ENCODE measurements at places on chromosomes 1 and 21.

GRCh38 chr1:48470950-48471690 is 884 bp downstream of the SPATA6 start:
- no peak for DNase-seq

DNA sequence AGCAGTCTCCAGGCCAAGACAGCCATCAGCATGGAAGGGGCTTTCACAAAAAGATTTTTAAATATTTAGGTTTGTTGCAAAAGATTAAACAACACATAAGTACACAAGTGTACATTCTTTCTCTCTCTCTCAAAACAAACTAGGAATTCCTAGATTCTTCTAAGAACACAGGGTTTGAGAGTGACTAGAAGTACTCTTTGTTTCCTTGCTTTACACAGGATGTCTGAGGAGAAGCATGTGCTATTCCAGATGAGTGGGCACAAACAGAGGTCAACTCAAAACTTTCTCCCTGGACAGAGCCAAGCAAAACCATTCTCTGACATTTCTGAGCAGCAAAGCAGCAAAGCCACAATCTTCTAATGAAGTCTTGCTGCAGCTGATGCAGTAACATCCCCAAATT is 210.6 kb upstream of the HOOK1 start:
- no peak for DNase-seq

GRCh38 chr1:239858057-239858456 is 233.6 kb upstream of the FMN2 start:
- no peak for DNase-seq

DNA sequence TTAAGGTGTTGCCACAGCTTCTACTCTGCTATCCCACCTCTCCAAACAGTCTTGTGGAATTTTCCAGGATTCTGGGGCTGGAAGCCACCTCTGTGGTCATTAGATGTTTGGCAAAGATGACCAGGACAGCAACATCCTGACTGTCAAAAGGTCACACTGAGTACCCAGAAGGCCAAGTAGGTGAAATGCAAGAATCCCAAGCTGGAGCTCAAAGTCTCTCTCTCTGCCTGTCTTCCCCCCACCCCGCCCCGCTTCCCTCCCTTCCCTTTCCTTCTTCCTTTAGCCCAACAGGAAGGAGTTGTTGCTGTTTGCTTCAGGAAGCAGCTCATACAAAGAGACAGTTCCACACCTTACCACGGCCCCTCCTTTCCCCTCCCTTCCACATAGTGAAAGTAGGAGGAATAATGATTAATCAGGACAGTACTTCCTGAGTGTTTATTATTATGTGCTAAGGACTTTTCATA is 75.6 kb upstream of the SLC2A1 start:
- no peak for DNase-seq

GRCh38 chr1:204495078-204495753 is 611 bp upstream of the PIK3C2B start:
- DNase-seq, result no peak

DNA sequence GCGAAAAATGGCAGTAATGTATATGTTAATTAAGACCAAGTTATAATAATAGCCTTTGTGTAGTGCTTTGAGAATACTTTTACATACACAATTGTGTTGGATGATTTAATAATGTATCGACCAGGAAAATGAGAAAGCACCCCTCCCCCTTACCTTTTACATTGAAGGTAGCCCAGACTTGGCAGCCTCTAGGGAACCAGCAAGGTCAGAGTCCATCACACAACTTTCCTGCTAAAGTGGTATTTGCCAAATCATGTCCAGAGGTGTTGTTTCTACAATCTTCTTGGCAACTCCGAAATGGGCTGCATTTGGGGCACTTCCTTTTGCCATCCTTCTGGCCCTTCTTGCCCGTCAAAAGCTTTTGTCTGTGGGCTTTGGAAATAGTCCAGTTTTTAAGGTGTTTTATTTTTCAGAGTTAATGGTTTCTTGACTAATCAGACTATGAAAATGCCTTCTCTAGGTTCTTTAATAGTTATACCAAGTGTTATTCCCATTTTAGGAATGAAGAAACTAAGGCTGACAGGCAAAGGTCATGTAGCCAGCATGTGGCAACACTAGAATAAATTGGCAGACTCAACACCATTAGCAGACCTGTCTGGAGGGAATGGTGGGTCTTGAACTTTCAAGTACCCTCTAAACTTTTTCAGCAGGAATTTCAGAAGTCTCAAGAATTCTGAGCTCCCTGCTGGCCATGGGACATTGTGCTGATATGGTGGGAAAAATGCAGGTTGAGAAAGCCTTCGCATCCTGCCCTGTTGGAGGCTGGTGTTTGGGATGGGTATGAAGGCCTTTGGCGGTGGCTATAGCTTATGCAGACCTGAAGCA is 6.8 kb downstream of the ATP1A1 start:
- no peak for DNase-seq

All from activated T-helper 2 cell treated with anti-CD3 and anti-CD28 coated beads, Interferon-gamma antibody, Interleukin-2, Interleukin-4, amounts not matched to agents 10 μg/mL and 5 μg/mL and 100 μg/mL, durations not matched to agents 14 hours and 24 hours and 36 hours (primary cell).